ENCODE measurements at places on chromosomes 16 and 17.

- DNase-seq: peak; percentile 46
These were observed 1.1 kb upstream of the NHLRC4 start for GRCh38 chr16:565419-566330.

DNA sequence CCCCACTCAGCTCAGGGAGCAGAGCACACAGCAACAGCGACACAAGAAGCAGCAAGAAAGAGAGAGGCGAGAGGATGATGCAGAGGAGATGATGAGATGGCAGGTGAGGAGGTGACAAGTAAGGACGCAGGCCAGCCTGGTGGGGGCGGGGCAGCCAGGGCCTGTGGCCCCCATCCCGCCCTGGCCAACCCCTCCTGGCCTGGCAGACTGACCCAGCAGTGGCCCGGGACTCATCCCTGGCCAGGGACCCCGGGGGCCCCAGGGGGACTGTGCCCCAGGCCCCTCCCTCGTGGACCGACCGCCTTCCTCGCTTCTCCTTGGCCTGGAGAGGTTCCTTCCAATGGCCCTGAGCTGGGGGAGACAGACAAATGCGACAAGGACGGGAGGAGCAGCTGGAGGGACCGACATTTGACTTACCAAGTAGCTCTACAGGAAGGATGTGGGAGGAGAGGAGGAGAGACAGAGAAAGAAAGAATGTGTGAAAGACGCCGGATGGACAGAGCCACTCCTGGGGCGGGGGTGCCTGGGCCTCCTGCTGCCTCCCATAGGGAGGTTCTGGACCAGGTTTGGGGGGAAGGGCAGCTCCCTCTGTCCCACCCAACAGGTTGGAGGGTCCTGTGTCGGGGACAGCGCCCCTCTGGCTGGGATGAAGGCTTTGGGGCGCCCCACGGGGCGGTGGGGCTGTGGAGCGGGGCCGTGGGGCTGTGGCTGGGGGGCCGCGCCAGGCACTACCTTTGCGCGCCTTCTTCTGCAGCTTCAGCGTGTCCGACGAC is 6.8 kb downstream of the MTSS2 start:
- DNase-seq: no peak

- DNase-seq: no peak
These were observed 23.1 kb upstream of the DNAH17 start for GRCh38 chr17:78600181-78600721.

DNA sequence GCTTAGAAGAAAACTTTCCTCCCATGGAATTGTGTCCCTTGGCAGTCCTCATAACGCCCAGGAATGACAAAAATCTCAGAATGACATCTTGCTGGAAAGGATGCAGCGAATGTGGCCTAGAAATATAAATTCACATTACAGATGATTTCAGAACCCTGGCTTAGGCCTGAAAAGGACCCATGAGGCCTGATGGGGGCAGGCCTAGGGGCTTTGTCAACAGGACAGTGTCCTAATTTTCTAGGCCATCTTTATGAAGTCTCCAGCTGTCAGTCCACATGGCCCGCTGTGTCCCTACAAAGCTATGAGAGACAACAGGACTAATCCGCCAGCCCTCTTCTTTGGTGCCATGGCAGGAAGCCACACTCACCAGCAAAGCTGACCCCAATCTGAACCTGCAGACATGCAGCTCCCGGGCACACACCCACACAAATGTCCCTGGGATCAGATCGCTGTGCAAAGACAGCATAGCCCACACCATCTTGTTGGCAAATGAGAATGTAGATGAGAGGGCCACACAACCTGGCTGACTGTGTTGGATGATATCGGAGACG is 40.4 kb upstream of the DNAH17 start:
- no peak for DNase-seq

- peak; percentile 93 for DNase-seq
These were observed 16.0 kb upstream of the CCL18 start for GRCh38 chr17:36048066-36048465.

DNA sequence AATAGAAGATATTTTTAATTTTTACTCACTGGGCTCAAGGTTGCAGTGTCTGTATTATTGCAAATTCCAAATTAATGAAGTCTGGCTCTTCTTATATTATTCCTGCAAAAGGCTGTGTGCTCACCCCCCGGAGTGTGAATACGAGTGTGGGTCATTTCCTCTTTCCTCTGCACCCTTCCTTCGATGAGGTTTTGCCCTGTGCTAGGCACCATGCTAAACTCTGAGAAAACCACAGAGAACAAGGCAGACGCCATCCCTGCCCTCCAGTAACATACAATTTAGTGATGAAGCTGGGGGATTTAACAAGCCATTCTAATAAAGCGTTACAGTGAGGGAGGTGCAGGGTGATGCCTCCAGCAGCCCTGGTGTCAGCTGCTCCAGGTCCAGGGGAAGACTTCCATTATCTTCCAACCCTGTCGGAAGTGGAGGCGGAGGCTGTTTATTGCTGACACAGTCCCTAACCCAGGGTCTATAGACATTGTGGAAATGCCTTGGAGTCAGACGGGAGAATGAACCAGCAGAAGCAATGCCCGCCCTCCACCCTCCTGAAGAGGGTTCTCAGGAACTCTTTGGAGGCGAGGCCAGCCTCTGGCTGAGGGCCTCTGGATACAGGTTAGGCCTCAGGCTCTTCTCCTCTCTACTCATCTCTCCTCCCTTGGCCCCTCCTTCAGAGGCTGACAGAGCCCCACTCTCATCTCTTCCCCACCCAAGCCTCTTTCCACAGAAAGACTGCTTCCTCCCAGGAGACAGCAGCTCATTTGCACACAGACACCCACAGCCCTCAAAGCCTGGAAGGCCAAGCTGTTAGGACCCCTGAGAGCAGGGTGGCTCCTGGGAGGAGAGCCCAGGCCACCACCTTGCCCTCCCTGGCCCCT is 2.0 kb upstream of the ACE start:
- DNase-seq: no peak

DNA sequence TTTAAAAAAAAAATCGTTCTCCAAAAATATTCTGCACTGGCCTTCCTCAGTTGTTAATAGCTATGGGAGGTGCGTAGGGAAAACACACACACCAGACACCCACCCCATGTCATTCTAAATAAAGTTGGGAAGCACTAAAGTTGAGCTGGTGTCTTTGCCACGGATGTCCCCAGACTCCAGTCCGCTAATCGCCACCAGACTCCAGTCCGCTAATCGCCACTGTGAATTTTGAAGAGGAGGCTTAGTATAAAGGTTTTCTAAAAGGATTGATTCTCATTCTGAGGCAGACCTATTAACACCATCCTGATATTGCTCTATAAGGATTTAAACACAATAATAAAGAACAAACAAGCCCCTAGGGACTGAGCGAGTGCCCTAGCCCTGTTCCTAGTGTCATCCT is 22.7 kb upstream of the CPSF4L start:
- DNase-seq: no peak

- DNase-seq: no peak
These were observed 5.3 kb upstream of the C1QBP start for GRCh38 chr17:5444209-5444608.

- DNase-seq: no peak
These were observed 11.5 kb upstream of the ZNF747 start for GRCh38 chr16:30546115-30546514.

DNA sequence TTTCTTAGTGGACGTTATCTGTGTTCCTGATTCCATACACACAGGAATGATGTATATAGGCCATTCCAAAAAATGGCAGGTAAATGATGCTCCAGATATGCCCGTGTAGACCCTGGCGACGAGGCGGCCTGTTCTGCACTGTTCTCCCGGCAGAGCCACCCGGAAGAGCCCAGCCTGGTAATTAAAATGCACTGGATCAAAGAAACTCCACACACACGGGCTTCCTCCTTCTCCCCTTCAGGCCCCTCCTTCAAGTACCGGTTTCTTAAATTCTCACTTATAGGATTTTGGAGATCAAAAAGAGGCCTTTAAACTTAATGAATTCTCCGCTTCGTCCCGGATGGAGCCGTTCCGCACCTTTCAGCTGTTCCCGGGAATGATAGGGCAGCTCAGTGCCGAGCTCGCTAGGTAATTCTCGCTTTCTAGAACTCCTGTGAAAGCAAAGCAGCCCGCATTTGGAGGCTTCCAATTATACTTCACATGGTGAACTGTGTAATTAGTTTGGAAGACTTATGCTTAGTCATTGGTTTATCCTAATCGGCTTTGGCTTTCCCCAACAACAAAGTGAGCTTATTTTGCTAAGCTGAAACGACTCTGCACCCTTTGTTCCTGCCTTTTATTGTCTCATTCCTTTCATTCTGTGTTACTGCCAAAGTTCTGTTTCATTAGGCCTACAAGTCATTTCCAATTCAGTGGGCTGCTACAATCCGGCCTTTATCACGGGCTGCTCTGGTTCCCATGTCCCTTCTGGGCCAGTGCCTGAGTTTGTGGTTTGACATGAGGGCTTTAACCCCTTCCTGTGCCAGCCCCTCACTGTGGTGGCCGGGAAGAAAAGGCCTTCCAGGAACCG is 150.0 kb downstream of the MSI2 start:
- peak; percentile 54 for DNase-seq

DNA sequence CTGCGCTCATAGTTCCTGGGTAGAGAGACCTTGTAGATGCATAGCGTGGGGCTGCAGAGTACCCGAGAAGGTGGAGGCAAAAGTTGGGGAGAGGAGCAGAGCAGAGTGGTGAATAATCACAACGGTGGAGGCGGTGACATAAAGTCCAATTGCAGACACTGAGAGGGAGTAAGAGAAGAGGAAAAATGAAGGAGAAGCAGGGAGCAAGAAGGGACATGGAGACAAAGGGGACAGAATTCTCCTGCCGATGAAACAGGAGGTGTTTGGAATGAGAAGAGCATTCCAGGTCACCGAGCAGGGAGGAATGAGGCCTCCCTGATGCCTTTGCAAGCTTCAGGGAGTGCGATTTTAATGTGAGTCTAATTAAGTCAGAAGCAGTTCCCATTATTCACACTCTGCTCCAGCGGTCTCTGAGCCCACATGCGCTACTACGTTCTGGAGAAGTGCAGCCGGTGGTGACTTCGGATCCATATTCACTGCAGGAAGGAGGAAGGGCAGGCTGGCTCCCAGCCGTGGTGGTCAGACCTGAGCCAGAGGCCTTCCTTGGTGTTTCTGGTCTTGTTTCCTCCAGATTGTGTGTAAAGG is 108.0 kb upstream of the DNAH9 start:
- DNase-seq: no peak

DNA sequence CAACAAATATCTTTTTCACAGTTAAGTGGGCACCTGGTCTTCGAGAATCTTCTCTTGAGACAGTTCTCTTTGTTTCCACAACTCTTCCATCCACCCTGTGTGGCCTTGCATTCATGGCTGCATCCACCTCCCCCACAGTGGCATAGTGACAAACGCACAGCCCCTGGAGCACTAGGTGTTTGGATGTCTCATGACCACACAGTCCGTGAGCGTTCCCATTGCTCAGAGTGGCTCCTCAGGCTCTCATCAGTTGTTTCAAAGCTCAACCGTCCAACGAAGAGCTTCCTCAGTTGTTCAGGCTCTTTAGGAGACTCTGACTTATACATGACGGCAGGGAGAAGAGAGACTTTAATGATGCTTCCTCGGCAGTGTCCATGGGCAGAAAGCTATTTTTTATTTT is 191.6 kb downstream of the CDRT15L2 start:
- no peak for DNase-seq

- DNase-seq: no peak
These were observed 48.8 kb downstream of the PITPNM3 start for GRCh38 chr17:6507535-6507934.

GRCh38 chr17:15981208-15981607 is 18.3 kb downstream of the ZSWIM7 start:
- peak; percentile 48 for DNase-seq

DNA sequence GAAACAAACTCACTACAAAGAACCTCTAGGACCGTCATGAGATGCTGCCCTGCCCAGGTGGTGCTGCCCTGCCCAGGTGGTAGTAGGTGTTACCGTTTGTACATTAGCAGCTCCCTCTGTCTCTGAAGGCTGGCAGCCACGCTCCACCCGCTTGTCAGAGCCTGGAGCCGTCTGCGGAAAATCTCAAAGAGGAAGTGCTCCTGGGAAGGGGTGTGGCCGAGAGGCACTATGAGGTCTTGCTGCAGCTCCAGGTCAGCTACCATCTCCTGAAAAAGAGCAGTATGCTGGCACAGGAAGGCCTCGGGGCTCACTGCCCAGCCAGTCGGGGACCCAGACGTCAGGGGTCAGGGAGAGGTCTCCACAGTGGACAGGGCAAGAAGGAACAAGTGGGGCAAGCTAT is 28.3 kb downstream of the ZNF276 start:
- DNase-seq: peak; percentile 35

- no peak for DNase-seq
These were observed 43.1 kb downstream of the HLF start for GRCh38 chr17:55307879-55308278.

DNA sequence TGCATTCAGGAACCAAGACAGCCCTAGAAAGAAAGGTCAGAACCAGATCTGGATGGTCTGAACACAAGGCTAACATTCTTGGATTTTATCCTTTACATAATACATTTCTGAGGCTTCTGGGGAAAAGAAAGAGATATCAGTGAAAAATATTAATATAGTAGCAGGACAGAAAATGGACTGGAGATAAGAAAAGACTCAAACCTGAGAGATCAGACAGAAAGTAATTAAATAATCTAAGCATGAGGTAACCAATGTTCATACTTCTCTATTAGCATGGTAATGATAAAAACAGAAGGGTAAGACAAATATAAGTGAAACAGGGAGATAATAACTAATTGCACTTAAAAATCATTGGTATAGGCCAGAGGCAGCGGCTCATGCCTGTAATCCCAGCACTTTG is 5.5 kb downstream of the TRIM37 start:
- no peak for DNase-seq

DNA sequence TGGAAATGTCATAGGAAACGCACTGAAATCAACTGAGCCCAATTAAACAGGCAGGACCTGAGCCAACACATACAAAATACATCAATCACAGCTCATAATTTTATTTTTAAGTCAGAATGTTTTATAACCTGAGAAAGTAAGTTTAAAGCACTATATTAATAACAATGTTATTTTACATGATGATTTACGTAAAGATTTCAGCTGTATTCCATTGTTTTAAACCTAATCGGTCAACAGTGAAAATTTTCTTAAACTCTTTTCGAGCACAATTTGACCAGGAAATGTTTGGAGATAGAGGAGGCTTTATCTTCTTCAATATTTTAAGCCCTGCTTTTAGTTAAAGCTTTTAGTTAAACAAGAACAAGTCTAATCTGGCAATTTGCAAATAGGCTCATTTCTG is 201.8 kb upstream of the TOX3 start:
- no peak for DNase-seq

- no peak for DNase-seq
These were observed 1.6 kb downstream of the SLC47A2 start for GRCh38 chr17:19714542-19715411.

GRCh38 chr16:57757326-57757786 is 21.8 kb downstream of the KATNB1 start:
- peak; percentile 83 for DNase-seq

GRCh38 chr16:15576960-15577958 is 65.7 kb downstream of the MARF1 start:
- peak; percentile 55 for DNase-seq

DNA sequence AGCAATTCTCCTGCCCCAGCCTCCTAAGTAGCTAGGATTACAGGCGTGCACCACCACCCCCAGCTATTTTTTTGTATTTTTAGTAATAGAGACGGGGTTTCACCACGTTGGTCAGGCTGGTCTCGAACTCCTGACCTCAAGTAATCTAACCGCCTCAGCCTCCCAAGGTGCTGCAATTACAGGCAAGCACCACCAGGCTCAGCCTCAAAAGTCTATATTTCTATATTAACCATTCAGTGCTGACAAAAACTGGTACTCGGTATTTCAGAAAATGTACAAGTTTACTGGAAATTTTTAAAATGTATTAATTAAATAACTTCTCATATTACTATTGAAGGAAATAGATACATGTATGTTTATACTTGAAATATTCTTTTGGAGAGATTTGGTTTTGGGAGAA is 1.4 kb upstream of the HEXD start:
- DNase-seq: peak; percentile 26
